ENCODE measurements at places on chromosomes 13 and 19.

DNA sequence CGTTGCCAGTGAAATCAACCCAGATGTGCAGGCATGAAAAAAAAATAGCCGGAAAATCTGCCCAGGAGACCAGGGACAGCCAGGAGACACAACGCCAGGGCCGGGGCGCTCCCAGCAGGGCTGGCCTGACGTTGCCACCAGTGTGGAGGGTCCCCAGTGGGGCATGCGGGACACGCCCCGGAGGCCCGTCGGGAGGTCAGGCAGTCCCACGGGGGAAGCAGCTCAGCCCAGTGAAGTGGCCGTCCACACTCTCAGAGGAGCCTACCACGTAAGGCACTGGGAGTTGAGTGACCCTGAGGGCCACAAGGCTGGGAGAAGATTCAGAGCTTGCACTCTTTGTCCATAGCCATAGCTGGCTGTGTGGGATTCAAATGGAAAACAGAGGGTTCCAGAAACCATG, 53.2 kb upstream of the GAS6 start:
- DNase-seq = no peak

DNA sequence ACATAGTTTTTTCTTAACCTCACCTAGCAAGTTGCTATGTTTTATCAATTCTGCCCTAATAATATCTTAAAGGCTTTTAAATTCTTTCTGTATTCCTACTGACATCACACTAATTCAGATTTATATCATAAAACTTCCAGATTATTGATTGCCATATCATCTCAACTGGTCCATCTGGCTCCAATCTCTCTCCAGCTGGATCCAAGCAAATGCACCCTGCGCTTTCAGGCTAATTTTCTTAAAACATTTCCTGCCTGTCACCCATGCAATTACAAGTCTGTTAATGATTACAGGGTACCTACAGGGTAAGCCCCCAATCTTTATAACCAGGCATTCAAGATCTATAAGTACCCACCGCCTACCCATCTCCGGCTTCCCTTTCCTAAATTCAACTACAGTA, 95.2 kb downstream of the SERP2 start:
- no peak for DNase-seq

DNA sequence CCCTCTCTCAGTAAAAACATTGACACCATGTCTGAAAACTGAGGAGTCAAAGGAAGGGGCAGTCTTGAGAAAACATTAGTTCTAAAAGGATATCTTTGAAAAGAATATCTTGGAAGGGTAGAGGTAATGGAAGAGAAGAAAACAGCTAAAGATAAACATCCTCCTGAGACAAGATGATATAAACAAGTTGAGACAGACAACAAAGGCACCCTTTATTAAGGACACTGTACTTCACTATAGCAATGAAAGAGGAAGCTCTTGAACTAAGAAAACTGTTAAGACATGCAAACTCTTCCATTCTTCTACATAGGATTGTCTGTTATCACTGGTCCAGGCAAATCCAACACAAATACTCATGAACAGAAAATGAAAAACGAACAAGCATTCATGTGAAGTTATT, 46.3 kb downstream of the MTMR6 start:
- no peak for DNase-seq

GRCh38 chr19:4567584-4568071, 8.1 kb upstream of the SEMA6B start:
- DNase-seq = peak; percentile 82

GRCh38 chr13:21033212-21033840, 28.1 kb downstream of the LATS2 start:
- DNase-seq = peak; percentile 43

DNA sequence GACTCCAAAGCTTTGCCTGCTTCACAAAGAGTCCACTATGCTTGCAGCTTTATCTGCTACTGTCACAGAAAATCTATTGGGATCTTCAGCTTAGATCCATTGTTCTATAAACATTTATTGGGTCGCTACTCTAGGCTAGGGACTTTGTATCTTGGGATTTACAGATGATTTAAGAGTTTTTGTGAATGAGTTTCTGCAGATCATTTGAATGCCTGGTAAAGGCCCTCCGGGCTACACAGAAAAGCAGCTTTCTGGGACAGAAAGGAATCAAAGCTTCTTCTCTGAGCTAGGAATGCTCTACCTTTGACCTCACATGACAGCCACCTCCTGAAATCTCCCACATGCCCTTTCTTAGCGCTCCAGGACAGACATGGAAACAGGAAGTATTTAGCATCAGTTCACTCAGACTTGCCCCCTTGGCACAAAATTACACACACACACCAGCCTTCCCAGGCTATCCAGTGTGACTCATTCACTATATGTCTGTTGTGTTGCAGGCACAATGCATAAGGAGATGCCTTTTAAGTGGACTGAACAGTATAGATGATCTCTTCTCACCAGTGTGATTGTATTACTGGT, 492.4 kb downstream of the DACH1 start:
- peak; percentile 6 for DNase-seq

DNA sequence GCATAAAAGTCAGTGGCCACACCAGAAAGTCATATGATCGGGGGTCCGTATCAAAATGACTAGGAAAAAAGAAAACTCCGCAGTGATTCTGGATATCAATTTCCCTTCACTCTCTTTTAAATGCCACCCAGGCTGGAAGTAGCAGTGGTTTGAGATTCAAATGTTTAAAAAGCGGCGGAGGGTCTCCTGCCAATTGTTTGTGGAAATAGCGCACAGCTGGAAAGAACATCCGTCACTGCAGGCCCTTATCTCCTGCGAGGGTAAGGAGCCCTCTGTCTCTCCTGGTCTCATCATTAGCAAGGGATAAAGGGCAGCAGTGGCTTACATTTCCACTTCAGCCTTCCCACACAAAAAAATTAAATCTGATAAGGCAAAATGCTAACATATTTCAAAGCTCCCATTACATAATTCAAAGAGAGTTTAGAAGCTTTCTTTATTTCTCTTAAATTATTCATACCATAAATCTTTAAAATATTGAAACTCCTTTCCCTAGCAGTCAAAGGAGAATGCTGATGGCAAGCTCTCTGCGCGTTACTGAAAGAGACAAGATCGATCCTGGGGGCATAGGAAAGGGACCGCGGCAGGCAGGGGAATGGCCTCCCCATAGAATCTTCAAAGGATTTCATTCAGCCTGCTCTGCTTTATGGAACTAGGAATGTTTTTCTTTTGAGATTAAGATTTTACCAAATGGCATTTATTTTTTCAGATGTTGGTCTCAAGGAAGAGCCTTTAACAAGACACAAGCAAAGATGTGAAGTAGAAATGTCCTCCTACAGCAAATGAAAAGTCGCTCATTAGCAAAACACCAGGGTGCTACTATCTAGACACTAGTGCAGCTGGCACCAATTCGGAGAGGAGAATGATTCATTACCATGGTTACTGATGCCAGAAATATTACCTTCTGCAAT, 35.0 kb downstream of the AMER2 start:
- no peak for DNase-seq

DNA sequence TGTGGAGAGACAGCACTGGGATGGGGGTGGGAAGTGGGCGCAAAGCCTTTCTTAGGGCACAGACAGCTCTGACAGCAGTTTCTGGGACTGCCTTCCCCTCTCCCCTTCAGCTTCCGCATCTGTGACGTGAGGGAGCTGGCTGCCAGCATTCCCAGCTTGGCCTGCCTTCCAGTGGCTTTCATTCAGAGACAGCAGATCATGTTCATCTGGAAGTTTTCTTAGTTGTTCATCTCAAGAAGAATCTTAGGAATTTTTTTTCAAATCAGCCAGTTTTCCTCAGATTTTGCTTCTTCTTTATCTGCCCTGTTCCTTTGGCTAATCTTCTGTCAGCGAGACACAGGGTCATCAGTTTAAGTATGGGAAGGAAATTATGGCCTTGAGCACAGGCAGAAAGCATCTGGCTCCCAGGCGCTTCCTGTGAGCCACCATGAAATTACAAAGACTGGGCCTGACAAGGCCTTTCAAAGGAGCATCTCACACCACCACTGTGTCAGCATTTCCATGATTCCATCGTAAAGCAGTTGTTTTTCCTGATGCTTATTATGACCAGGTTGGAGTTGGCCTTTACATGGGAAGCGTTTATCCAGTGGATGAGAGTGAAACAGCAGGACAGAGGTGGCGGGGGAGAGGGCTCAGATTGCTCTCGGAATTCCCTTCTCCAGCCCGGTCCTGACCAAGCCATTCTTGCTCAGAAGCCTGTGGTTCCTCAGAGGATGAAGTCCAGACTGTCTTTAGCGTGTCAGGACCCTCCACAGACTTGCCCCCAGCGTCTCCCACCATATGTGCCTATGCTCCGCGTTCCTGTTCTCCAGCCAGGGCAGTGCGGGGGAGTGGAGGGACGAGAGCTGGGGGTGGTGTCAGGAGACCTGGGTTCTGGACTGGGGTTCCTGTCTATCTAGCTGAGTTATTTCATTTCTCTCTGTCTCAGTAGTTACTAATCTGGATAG, 43.6 kb downstream of the ARHGAP35 start:
- DNase-seq = no peak

DNA sequence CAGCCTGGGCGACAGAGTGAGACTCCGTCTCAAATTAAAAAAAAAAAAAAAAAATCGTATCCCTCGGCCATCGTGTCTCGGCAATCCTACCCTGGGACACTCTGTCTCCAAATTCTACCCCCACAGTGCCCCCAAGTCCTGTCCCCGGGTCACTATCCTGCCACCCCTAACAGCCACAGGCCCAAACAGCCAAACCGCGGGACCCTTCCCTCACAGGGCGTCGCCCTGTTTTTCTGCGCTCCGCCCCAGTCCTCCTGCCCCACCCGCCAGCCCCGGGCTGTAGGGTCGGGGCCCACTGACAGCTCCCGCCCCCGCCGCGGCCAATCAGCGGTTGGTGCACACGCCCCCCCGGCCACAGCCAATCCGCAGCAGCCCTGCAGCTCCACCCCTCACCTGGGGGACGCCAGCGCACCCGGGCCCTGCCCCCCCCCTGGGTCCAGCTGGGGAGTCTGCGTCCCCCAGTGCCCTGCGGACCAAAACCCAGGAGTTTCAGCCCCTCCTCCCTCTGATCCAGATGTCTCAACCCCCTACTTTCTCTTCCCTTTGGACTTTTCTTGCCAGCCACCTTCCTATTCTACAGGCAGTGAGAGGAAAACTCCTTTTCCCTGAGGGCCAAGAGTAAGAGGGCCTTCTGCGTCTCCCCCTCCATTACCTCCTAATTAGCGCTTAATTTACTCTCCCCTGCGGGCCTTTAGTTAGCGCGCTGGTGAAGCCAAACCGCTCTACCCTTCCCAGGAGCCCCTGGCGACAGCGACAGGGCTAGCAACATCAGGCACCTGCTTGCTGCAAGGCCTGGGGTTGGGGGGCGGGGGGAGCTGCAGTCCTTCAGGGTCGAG, 1.5 kb upstream of the BCAT2 start:
- DNase-seq = peak; percentile 44

DNA sequence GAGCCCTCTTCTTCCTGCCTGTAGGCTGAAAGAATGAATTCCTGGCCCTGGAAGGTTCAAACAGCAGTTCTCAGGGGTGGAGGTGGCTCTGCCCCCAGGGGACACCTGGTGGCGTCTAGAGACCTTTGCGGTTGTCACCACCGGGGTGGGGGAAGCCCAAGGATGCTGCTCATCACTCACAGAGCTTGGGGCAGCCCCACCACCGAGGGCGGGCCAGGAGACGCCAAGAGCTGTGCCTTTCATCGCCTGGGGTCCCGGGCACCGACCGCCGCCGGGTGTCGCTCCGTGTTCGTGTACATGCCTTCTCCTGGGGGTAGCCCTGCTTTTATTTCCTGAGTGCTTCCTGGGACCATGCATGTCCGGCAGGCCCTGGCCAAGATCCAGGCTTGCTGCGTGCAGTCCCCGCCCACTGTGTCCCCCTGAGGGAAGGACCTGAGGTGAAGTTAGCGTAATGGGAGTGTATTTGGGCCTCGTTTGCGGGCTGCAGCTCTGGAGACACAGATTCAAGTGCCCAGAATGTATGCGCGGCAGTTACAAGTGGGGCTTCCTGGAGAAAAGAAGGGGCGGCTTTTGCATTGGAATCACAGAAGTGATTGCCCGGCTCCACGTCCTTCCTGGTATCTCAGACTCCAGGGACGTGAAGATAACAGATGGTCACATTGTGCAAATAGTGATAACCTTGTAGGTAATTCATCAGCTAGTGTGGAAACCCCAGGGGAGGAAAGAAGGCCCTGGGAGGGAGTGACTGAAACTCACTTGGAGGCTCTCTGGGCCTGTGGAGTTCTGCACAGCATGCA, 7.8 kb downstream of the DOT1L start:
- no peak for DNase-seq

DNA sequence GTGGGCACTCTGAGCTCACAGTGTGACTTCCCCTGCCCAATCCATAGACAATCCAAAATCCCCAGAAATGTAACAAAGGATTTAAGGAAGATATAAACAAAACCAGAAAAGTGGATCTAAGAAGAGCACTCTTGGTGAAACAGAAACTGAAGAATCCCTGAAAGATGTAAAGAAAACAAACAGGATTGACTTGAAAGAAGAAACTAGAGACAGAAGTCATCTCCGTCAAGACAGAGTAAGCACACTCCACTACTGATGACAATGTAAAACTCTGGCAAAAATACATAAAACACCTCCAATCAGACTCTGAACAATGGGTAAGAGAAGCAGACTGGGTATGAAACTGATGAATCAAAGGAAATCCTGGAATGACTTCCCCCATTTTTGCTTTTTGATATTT, 13.5 kb downstream of the TUBGCP3 start:
- peak; percentile 52 for DNase-seq

- no peak for DNase-seq
These were observed 16.7 kb downstream of the YIPF2 start for GRCh38 chr19:10911579-10912363.

Measured in suppressor macrophage treated with lipopolysaccharide for 4 hours (primary cell).